ENCODE measurements at places on chromosomes 12 and 14. TPM values are rescaled to one million over a fixed set of nuclear protein-coding genes. Genes with fewer than 3 reads are reported as not detected.

Gene PTPN21
- total RNA-seq, result not detected

Gene LMNTD1
- total RNA-seq, result not detected

Gene ASB8
- 61.0 TPM for total RNA-seq

Gene BEST3
- total RNA-seq, result not detected

Gene AMIGO2
- 12.8 TPM for total RNA-seq

Gene REP15
- total RNA-seq, result not detected

Gene PROX2
- total RNA-seq, result not detected

Gene NUDT4
- total RNA-seq, result 45.2 TPM

Gene OR6C4
- not detected for total RNA-seq

Gene MAP3K9
- total RNA-seq, result 6.4 TPM

Gene ATL1
- total RNA-seq, result 1.6 TPM

Gene NKX2-1
- total RNA-seq, result not detected
